ENCODE measurements at places on chromosomes 2 and 18. TPM values are rescaled to one million over a fixed set of nuclear protein-coding genes. Genes with fewer than 3 reads are reported as not detected.

DNA sequence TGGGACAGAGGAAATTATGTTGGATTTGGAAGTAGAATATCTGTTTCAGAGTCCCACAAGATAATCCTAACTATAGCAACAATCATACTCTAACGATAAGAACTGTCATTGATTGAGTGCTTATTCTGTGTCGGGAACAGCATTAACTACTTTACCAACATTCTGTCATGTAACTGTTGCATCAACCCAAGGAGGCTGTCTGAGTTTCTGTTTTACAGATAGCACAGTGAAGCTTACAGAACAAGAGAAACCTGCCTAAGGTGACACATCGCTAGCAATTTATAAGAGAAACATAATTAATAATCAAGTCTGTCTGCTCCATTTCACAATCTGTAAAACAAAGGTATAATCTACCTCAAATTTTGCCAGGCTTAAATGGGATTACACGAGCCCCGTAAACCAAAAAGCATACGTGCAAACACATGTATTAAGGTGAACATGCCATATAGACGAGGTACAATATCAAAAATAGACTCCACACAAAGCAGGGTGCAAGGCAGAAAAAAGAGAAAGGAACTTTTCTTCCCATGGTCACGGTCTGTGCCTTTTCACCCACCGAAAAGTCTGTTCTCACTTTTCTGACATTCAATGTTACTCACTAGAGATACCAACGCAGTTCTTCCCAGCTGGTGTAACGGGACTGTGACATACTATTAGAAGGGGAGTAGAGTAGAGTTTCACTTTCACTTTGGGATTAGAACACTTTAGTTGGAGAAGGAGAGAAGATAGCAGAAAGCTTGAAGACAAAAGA lies 37.2 kb upstream of the SLC8A1 start:
- no peak for DNase-seq

DNA sequence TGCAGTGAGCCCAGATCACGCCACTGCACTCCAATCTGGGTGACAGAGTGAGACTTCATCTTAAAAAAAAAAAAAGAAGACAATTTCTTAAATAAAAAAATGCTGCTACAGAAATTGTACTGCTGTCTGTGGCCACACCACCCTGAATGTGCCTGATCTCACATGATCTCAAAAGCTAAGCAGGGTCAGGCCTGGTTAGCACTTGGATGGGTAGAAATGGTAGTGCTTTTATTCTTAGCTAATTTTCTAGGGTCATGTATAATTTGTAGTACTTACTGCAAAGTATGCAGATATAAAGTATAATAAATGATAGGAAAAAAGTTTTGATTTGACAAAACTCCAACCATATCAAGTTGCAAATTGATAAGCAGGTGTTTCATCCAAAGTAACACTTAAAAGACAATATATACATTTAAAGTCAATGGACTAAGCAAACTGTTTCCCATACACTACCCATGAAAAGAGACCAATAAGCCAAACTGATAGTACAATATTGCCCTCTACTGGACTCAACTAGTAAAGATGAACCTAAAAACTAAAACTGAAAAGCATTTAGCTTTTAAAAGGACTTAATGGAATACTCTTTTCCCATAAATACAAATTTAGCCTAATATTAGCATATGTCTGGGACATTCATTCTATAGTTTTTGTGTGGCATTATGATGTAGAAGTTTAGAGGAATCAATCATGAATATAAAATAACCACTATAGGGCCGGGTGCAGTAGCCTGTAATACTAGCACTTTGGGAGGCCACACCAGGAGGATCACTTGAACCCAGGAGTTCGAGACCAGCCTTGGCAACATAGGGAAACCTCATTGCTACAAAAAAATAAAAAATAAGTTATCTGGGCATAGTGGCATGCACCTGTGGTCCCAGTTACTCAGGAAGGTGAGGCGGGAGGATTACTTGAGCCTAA lies 18.6 kb upstream of the PEX13 start:
- DNase-seq, result no peak

- peak; percentile 22 for DNase-seq
These were observed 108.9 kb downstream of the THSD7B start for GRCh38 chr2:136874258-136874657.

DNA sequence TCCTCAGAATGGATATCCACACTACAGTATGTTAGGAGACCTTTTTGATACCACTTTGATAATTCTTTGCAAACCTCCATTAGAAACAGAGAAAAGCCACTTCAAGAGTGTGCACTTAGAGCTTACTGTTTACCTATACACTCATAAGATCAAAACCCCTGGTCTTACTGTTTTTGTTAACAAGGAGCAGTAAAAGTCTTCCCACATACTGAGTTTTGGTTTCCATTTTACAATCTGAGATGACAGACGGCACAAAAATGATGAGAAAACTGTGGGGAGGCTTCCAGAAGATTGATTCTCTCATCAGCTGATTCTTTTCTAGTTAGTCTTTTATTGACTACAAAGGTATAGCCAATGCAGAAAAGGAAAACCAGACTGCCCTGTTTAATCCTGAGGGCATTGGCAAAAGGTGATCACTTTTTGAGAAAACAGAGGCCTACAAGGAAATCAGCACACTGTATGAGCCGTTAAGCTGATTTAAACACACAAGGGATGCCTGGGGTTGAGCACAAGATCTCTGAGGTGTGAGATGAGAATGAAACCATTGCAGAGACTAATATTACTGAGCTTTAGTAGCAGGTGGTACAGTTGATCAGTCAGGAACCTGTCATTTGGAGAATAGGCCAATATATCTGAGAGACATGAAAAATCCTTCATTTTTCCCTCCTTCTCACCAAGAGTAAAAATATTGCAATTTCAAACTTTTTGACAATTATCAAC lies 368.6 kb downstream of the GRB14 start:
- DNase-seq, result no peak

DNA sequence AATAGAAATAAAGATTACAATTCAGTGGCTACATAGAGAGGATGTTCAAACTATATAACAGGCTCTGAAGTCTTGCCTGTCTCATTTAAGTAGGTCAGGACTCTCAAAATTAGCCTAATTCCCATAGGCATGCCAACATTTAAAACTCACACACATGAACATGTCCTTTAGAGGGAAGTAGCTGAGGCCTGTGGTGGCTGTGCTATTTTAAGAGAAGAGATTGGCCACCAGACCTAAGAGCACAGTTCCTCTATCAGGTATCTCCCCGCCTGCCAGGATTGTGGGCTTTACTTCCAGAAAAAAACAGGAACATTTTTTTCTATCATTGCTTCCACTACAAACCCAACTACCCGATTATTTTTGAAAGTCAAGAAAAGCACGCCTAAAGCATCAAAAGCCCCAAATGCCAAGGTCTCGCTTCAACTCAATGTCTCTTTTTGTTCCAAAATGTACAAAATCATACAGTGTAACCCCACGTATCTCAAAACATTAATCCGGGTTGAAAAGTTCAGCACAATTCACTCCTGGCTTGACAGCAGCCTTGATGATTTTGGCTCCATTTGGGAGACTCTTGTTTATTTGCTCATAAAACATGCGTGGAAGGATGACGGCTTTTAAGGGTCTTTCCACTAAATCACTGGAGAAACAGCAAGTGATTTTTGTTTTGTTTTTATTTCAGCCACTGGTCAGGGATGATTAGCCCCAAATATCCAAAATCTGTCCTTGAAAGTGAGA lies 15.3 kb downstream of the FHL2 start:
- DNase-seq, result no peak

GRCh38 chr2:215428060-215428910 lies 7.6 kb downstream of the FN1 start:
- DNase-seq, result no peak

DNA sequence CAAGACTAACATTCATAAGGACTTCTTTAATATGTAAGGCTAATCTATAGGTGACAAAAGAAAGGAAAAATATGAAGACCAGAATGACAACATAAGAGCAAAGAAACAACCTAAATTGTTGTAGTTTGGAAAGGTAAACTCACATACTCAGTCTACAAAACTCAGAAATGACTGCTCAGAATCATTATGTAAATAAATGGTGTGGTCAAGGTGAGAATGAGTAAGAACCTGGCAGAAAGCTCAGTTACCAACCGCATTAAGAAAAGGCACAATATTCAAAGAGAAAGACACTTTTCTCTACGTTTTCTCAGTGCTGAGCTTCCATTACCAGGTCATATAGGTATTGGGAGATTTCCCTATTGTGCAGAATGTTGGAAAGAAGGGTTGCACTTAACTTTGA lies 15.8 kb downstream of the ATF2 start:
- no peak for DNase-seq

DNA sequence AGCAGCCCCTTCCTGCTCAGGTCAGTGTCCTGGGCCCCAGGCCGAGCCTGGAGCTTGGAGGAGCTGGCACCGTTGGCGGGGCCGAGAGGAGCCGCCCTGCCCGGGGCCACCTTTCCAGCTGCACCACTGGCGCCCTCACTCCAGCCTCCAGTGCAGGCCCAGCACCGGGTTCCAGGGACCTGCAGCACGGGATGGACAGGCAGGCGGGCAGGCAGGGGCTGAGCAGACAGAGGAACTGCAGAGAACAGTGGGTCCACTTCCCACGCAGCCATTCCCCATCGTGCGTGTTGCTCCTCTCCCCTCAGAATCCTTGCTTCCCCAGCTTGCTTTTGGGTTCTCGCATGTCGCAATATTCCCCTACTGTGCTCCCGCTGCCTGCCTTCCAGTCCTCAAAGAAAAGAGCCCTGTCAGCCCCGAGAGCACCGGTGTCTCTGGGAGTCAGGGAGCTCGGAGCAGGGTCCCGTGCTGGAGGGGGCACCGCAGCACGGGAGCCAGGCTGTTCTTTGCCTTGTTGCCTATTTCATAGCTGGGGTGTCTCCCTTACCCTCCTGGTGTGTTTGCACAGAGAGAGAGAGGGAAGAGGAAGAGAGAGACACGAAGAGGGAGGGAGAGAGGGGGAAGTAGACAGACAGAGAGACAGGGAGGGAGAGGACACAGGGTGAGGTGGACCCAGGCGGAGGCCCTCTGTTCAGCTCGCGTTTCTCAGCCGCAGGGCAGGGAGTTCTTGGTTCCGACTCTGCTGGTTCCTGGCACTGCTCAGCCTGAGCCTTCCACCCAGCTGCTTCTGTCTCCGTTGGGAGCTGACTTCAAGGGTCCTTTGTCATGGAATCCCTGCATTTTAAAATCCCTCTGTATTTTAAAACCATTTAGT lies 126.0 kb downstream of the MBP start:
- DNase-seq, result no peak

SPATA3 gene
- not detected for polyA plus RNA-seq

FIGLA gene
- 0.75 TPM for polyA plus RNA-seq
